ENCODE measurements at places on chromosomes 11 and 22.

DNA sequence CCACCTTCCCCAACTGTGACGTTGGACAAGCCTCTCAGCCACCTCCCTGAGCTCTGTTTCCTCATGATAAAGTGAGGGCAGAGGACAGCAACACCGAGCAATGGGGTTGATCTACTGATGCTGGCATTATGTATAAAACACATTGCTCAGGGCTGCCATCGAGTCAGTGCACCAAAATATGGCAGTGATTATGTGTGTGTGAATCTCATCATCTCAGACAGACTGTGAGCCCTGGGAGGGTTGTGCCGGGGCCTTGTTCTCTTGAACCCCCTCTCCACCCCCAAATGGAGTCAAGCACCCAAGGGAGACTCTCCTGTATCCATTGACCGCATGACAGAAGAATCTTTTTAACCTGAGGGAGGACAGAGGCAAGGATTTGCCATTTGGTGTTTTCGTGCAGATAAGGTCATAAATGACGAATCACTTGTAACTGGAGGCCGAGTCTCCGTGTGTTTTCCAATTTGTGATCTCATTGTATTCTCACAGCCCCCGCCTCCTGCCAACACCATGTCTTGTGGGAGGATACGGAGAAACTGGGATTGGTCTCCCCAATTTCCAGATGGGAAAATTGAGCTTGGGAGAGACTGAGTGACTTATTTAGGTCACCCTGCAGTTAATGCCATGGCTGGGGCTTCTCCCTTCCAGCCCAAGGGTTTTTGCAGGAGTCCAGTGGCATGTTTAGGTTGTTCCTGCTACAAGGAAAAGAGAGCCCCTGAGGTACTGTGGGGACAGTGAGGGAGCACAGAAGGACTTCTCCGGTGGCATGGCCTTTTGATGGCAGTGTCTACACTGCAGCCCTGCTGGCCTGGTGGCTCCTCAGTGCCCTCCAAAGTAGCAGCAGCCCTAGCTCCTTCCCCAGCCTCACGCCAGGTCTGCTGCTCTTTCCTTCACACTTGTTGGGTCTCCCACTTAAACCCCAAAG, 52.4 kb downstream of the CHRDL2 start:
- DNase-seq: no peak

DNA sequence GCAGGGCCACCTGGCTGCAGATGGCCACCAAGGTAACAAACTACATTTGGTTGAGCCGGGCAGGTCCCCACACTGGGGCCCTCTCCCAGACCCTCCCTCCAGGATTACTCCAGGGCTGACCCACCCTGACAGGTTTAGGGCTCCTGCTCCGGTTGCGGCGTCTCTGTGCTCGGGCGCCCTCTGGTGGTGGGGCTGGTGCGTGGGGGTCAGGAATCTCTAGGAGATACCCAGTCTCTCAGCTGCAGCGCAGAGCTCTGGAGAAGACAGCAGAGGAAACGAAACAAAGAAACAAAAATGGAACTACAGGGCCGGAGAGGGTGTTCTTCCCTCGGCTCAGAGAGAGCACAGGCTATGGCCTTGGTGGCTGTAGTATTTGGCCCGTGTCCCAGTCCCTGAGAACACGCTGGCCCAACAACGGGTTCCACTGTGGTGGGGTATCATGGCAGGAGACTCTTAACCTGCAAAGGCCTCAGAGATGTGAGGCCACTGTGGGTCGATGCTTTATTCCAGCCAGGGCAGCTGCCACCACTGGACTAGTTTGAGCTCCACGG, 2.4 kb downstream of the C11orf96 start:
- DNase-seq: peak; percentile 14

DNA sequence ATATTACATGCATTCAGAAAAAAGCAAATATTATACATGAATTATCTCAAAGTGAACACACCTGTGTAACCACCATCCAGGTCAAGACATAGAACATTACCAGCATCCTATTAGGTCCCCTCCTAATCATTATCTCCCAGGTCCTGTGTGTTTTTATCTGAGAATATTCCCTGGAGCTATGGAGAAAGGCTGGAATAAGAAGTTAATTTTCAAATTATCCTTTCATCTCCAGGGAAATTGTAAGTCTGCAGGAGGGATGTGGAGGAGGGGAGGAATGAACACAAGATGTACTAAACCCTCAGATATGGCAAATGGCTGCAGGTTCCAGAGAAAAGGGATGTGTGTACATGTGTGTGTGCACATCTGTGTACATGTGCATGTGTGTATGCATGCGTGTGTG, 25.2 kb upstream of the NAV2 start:
- DNase-seq: no peak

- DNase-seq: no peak
Observed at GRCh38 chr22:25094579-25094978, 105.1 kb upstream of the CRYBB3 start.

DNA sequence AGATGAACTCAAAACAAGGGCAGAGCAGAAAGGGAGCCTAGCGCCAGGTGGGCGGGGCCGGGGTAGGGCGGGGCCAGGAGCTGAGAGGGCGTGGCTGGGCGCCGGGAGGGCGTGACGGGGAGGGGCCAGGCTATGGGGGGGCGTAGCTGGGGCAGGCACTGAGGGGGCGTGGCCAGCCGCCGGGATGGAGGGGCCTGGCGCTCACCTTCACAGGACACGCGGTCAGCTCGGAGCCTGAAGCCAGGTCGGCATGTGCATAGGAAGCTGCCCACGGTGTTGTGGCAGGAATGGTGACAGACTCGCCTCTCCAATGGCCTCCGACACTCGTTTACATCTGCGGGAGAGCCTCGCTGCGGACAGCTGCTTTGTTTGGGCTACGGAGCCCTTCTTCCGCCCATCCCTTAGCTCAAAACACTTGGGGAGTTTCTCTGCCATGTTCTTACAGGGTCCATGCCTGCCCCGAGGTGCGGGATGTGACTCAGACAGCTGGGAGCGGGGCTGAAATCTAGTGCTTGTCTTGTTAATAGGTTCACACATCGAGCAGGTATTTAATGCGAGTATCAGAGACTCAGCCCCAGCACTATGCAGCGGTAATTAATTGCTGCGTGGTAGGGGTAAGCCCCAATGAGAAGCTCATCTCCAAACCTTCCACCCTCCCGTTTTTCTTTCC, 13.4 kb downstream of the VWCE start:
- no peak for DNase-seq

GRCh38 chr11:75827562-75827961, 12.6 kb downstream of the UVRAG start:
- no peak for DNase-seq

- DNase-seq: no peak
Observed at GRCh38 chr22:47071078-47071806, 308.8 kb downstream of the TBC1D22A start.

DNA sequence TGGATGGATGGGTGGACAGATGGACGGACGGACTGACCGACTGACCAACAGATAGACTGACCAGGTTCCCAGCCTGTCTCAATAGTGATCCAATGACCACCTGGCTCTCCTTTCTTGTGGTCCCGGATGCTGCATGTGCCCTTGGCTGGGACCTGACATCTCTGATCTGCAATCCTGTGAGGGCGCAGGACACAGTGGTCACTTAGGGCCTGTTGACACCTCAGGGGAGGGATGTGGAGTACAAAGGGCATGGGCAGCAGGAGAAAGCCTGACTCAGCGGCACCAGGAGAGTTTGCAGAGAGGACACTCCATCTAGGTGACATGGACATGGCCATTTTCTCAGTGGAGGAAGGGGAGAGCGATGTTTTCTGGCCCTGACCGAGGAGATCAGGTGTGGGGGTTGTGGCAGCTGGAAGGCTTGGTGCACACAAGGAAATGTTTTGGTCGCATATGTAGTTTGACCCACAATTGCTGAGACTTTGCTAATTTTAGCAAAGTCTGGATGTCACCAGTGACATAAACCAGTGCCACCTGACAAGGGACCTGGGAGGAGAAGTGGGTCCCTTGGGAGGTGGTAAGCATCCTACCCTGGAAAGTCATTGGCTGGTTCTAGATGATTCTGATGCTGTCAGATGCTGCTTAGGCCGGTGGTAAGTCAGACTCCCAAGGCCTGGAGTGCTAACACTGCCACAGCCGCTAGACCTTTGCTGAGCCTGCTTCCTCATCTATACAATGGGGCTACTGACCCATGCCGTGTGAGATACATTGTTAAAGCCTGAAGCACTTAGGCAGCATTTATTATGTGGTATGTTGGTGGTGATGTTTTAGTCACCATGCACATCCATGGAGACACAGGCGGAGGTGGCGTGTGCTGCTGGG, 50.7 kb downstream of the CD82 start:
- DNase-seq: no peak

DNA sequence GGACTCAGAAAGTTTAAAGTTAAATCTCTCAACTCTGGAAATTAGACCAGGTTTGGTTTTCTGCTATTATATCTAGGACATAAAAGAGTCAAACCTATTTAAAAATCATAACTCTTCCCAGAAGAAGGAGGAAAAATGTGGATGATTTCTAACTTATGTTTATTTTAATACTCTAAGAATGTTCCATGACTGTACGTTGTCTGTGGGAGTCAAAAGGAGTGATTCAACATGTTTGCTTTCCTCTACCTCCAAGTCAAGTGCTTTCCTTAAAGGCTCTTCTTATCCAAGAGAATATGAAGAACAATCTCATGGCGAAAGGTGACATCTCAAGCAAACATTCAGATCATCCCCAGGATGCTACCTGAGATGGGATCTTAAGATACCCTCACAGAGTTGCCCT, 21.6 kb downstream of the OR51E1 start:
- no peak for DNase-seq

GRCh38 chr11:6925636-6926207, 504 bp upstream of the ZNF215 start:
- DNase-seq: no peak

GRCh38 chr22:49297871-49298721, 529.6 kb downstream of the BRD1 start:
- DNase-seq: no peak

GRCh38 chr11:33779849-33780528, 5.7 kb upstream of the FBXO3 start:
- DNase-seq: no peak

- no peak for DNase-seq
Observed at GRCh38 chr11:29119707-29120618, 896.9 kb downstream of the KCNA4 start.

GRCh38 chr22:47205081-47205491, 442.6 kb downstream of the TBC1D22A start:
- DNase-seq: no peak

GRCh38 chr11:112941104-112941503, 20.1 kb upstream of the NCAM1 start:
- DNase-seq: no peak

DNA sequence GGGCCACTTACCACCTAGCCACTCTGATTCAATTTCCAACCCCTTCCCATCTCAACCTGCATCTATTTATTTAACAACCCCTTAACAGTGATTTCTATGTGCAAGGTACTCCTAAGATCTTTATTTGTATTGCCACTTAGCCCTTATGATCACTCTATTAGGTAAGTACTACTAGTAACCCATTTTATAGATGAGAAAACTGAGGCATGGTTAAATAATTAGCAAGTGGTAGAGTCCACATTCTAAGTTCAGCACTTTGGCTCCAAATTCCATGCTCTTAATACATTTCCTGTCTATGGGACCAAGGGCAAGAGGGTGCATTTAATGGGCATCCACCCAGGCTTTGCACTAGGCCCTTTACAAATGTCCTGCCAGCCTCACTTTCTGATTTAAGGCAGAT, 38.1 kb upstream of the CSNK2A3 start:
- DNase-seq: no peak

- DNase-seq: no peak
Observed at GRCh38 chr22:27603800-27604144, 197.8 kb downstream of the MN1 start.

DNA sequence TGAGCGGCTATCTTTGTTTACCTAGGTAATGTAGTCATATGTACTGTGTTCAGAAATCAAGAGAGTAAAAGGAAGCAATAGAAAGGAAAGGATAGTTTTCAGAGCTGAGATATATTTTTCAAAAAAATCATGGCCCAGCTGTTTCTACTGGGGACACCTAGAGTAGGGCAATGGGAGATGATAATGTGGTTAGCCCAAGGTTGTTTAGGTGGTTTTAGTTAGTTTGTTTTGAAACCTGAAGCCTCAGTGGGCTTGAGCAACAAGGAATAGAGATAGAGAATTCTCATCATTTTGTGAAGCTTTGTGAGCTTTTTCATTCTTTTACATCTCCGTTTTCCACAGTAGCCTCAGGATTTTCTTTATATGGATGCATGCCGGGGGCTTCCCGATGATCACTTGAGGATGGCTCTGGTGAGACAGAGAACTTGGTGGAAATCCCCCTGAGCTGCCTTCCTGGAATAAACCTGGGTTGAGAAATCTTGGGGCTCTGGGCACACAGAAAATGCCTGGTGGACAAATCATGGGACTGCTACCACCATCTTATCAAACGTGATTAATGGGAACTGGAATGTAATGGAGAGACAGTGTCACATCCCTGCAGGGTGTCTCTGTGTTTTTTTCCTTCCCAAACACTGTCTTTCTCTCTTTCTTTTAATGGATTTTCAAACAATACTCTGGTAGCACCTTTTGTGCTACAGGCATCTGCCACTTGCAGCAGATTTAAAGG, 49.0 kb downstream of the ARHGAP42 start:
- DNase-seq: no peak

GRCh38 chr11:2741377-2742131, 41.8 kb upstream of the KCNQ1OT1 start:
- DNase-seq: no peak

DNA sequence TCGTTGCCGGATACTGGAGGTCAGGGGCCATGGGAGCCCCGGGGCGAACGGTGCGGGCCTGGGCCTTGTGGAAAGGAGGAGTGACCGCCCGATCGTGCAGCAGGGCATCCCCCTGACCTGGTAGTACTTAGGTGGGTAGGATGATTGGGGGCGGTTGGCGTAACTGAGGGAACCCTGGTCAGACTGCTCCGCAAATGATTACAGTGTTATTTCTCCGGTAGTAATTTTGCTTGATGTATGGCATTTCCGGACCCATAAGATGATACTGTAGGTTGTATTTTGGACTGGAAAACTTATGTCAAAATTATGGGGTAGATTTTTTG, 762 bp downstream of the MTMR3 start:
- no peak for DNase-seq

DNA sequence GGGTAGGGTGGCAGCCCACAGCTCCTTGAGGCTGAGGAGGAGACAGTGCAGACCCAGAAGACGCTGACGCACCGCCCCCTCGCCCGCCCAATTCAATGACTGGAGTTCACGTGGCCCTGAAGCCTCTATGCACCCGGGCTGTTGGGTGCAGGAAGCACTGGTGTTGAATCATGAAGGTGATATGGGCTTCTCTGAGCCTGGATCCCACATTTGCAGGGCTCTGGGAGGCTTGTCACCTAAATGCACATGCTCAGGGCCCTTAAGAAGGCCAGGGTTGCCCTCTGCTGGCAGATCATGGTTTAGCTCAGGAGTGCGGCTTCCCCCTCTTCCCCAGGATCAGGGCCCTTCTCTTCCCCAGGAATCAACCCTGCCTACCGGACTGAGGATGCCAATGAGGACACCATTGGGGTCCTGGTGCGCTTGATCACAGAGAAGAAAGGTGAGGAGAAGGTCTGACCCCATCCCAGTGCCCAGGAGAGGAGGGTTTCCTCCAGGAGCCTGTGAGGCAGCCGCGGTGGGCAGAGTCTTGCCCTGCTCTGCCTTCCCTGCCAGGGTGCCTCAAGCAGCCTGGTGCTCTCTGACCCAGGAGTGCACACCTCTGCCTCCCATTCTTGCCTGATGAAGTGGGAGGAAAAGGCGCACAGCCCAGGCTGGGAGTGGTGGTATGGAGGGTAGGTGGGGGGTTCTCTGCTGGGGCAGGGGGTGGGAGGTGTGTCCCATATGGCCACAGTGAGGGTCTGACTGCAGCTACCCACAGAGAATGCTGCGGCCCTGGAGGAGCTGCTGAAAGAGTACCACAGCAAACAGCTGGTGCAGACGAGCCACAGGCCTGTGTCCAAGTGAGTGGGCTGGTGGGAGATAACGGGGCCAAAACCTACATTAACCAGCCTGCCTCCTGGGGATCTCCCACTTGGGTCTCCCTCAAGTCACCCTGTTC, 17.5 kb downstream of the RELT start:
- DNase-seq: peak; percentile 34
